ENCODE measurements at places on chromosomes 12 and 14.

DNA sequence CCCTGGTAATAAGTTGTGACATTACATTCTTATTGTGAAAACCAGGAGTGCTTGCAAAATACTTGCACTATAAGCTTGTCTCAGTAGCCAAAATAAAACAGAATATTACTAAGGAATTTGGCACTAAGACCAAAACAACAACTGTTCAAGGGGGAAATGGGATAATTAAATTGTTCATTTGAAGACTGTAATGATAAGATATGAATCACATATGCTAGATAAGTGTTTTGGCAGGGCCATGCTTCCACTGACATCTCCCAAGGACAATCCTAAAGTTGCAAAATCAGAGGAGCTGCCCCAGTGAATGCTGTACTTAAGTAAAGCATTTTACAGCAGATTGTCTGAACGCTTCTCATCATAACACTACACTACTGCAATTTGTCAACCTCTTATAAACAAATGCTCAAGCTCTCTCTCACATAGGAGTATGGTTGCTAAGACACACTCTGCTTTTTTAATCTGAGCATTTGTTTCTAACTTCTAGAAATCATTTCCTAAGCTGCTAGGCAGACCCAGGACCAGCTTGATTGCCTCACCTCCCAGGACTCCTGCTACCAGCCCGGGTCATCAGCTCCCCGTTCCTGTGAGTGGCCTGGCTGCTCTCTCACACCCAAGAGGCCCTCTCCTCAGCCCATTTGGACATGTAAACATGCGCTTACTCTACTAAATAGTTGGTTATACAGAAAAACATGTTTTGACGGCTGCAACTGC lies 191.5 kb downstream of the PAX9 start:
- DNase-seq, result no peak

DNA sequence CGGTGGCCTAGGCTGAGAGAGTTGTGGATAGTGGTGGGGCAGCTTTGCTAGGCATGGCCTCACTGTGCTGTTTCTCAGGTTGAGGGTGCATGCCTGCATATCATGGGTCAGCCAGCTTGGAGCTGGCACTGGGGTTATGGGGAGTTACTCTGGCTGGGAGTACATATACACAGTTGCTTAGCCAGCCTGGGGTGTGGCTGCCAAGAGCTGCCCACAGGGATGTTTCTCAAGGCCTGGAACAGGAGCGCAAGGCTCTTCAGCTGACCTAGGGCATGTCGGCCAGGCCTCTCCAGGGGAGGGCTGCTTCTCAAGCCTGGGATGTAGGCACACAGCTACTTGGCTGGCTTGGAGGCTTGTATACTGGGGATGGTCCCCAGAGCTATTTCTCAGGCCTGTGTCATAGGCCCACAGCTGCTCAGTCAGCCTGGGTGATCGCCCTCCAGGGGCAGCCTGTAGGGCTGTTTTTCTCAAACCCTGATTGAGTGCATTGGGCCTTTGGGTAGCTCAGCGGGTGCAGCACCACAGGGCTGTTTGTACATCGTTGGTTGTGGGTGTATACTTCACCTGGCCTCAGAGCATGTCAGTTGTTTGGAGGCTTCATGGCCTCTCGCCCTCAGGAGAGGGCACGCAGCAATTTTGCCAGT lies 114.9 kb downstream of the METTL25 start:
- no peak for DNase-seq

DNA sequence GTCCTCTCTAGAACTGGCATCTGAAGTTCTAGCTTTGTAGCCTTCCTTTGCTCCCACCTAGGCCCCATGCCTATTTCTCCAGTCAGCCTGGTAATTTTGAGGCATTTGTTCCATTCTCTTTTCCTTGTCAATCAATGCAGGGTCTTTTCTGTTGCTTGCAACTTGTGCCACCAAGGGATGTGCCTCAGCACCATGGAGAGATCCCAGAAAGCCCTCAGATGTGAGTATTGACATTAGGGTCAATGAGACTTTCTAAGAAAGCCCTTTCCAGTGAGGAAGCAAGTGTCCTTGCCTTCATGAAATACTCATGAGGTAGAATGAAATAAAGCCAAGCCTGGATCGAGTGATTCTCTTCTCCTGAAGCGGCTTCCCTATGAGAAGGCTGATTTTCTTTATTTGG lies 213.9 kb downstream of the SLC15A4 start:
- no peak for DNase-seq

- DNase-seq, result no peak
Observed at GRCh38 chr12:132326646-132327045, 2.7 kb downstream of the GALNT9 start.

DNA sequence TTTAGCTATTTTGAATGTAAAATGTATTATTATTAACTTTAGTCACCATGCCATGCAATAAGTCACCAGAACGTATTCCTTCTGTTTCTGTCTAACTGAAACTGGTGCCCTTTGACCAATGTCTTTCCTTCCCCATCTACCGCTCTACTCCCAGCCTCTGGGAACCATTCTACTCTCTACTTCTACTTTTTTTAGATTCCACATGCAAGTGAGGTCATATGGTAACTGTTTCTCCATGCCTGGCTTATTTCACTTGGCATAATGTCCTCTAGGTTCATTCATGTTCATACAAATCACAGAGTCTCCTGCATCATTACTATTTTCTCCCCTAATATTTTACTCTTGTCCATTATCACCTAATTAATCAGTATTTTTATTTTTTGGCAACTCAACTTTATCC lies 160.1 kb downstream of the TMX1 start:
- DNase-seq, result no peak

DNA sequence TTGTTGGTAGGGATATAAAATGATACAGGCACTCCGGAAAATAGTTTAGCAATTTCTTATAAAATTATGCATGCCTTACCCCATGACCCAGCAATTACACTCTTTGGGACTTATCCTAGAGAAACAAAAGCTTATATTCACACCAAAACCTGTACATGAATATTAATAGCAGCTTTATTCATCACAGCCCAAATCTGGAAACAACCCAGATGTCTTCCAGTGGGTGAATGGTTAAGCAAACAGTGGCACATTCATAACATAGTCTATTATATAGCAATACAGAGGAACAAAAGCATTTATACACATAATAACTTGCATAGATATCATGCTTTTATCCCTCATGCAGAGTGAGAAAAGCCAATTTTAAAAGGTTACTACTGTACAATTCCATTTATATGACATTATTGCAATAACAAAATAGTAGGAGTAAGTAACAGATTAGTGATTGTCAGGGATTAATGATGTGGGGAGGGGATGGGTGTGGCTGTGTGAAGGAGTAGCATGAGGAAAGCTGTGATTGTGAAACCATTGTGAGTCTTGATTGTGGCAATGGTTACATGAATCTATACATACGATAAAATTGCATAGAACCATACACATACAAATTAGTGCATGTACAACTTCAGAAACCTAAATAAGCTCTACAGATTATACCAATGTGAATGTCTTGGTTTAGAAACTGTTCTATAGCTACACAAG lies 363.1 kb upstream of the OR4E1 start:
- DNase-seq, result no peak

DNA sequence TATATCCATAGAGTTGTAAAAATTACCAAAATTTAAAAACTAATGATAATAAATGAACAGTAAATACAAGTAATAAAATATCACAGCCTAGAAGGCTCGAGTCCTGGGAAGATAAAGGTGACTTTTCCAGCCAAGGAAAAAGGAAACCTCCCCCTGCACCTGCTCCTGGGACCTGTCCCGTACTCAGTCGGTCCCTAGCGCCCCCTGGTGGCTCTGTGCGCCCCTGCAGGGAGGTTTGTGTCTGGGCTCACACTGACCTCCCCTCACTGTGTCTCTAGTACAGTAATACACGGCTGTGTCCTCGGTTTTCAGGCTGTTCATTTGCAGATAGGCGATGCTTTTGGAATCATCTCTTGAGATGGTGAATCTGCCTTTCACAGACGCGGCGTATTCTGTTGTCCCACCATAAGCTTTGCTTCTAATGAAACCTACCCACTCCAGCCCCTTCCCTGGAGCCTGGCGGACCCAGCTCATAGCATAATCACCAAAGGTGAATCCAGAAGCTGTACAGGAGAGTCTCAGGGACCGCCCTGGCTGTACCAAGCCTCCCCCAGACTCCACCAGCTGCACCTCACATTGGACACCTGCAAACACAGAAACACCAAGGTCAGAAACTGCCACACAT lies 1030.4 kb downstream of the TMEM121 start:
- peak; percentile 68 for DNase-seq

GRCh38 chr12:101181776-101182175 lies 28.3 kb downstream of the SLC5A8 start:
- DNase-seq, result no peak

- DNase-seq, result peak; percentile 22
Observed at GRCh38 chr12:12992418-12993130, 7.5 kb downstream of the HEBP1 start.

DNA sequence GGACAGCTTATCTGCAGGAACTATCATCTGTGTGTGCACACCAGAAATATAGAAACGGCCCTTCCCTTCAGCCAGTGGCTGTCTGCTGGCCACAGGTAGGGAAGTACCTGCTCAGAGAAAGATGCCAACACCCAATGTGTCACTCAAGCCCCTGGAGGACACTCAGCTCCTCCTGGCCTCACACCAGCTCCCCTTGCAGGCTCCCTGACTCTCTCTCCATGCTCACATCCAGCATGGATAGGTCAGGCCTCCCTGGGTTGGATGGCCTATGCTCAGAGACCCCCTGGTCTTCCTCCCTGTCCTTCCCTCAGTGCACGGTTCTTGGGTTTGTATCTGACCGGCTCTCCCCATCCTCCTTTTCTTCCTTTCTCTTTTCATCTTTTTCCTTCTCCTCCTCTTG lies 202.1 kb downstream of the BCL11B start:
- no peak for DNase-seq

DNA sequence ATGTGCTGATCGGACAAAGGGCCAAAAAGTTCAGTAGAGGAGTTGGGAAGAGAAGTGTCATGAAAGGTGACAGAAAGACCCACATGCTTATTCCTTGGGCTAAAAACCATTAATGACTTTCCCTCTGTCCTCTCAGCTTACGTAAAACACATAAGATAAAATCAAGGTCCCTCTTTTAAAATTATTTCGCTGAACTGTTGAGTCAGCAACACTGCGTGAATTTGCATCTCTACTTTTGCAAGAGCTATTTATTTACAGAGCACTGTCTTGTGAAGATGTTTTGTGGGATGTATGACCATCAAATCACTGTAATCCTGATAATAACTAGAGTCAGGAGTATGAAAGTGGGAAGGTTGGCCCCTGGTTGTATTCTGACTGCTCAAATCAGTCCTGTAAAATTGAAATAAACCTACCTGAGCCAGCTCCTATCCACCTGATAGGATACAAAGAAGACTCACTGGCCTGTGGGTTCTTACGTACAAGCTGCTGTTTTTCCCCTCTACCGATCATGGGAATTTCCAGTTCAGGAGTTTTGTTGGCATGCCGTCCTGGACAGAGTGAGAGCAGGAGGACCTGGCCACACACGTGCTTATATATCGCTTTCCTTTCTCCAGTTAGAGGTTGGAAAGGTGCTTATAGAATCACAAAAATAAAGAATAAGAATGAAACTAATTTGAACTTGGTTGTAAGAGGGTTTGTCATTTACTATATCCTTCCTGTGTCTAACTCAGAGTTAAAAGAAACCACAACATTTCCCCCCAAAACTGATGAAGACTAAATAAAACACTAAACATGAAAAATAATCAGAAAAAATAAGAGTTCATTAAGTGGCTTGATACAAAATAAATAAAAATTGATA lies 42.9 kb downstream of the IFNG-AS1 start:
- DNase-seq, result peak; percentile 30

GRCh38 chr14:71322655-71323250 lies 415.5 kb downstream of the PCNX1 start:
- peak; percentile 59 for DNase-seq

DNA sequence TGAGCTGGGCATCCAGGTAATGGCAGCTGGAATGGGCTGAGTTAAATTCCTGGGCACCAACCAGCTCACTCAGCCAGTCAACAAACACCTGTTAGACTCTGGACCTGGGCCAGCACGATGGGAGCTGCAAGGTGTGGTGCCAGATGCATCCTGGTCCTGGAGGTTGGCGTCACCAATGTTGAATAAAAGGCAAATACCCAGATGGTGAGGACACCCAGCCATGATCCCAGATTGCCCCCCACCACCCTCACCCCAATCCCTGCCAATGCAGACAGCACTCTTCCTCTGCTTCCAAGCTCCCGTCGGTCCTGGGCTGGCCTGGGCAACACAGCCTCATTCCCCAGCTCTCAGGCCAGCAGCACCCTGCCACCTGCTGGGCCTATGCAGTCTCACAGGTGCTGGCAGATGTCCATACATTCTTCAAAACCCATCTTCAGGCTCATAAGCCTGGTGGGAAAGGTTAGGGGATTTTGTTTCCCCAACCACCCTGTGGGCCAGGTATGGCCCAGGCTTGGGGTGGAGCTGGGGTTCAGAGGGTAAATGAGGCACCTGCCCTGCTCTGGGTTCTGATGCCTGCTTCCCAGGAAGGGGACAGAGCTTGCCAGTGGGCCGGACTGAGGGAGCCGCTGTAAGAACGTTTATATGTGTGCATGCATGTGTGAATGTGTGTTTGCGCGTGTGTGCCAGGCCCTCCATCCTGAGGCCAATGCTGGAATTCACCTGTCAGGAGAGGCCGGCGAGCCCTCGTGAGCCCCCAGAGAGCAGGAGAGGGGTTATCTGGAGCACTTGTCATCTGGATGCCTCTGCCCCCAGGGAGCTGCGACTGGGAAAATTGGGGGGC lies 58.0 kb downstream of the LGMN start:
- no peak for DNase-seq
